ENCODE measurements at places on chromosomes 3 and 15.

- ATAC-seq = no peak
Measured at GRCh38 chr3:39716849-39717248, 92.6 kb upstream of the MYRIP start.

DNA sequence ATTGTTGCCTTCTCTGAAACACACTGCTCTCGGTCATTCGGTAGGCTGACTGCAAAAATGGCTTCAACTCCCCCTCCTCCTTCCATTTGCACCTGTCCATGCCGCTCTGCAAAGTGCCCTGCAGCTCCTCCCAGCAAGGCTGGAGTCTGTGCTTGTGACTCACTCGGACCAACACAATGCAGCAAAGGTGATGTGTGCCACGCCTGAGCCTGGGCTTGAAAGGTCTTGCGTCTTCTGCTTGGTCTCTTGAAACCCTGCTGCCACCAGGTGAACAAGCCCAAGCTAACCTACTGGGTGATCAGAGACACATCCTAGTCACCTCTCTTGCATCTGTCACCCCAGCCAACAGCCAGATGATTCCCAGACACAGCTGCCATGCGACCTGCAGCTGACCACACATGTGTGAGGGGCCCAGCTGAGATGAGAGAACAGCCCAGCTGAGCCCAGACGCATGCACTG lies 71.1 kb downstream of the MGLL start:
- ATAC-seq = no peak

DNA sequence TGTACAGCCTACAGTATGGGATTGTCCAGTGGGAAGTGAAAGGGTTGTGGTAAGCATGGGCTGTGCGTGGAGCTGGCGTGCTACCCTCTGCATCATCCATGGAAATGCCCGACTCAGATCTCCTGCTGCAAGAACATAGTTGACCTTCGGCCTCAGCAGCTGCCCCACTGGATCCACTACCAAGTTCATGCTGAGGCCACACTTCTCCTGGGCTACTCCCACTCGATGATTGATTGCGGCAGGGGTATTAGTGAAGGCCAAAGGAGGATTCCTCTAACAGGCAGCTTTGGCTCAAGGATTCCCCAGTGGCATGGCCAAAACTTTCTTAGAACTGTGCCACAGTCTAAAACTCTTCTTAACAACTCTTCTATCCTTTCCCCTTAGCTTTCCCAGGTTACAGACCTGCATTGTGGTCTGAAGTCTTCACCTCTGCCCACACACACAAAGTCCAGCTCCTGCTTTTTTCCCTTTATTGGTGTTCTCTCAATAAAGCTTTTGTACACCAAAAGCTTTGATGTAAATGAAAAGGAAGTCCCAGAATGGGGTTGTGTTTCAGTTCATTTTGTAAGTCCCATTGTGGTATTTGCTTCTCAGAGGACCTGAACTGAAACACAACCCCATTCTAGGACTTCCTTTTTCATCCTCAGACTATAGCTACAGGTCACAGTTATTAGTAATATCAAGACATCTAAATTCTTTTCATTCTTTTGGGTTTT lies 4.9 kb upstream of the TBC1D5 start:
- no peak for ATAC-seq

DNA sequence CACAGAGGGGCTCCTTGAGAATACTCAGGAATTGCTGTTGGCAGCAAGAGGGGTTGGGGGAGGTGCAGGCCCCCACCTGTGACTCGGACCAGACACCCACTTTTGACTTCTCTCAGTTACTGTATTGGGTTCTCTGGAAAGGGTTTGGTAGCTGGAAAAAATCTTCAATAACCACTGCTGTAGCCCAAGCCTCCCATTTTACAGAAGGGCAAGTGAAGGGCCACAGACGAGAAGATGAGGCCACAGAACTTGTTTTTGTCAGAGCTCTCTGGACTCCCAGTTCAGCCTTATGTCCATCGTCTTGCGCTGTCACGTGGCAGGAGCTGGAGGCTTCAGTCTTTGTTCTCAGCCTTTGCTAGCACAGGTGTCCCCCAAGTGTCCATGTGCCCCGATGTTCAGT lies 12.7 kb upstream of the TATDN2 start:
- no peak for ATAC-seq

DNA sequence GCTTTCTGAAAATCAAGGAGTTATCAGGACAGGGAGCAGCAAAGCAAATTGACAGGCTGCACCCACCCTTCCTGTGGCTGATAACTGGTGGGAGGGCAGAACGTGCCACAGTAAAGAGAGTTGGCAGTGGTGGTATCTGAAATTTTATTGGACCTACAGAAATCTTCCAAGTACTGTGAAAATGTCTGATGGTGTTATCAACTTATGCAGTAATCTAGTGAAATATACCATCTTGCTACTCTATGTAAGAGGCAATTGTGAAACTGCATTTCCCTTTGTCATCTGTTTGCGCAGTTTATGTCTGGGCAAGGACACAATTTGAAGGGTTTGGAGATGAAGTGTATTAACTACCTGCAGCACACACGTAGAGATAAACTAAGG lies 1.5 kb downstream of the PLCL2 start:
- no peak for ATAC-seq

DNA sequence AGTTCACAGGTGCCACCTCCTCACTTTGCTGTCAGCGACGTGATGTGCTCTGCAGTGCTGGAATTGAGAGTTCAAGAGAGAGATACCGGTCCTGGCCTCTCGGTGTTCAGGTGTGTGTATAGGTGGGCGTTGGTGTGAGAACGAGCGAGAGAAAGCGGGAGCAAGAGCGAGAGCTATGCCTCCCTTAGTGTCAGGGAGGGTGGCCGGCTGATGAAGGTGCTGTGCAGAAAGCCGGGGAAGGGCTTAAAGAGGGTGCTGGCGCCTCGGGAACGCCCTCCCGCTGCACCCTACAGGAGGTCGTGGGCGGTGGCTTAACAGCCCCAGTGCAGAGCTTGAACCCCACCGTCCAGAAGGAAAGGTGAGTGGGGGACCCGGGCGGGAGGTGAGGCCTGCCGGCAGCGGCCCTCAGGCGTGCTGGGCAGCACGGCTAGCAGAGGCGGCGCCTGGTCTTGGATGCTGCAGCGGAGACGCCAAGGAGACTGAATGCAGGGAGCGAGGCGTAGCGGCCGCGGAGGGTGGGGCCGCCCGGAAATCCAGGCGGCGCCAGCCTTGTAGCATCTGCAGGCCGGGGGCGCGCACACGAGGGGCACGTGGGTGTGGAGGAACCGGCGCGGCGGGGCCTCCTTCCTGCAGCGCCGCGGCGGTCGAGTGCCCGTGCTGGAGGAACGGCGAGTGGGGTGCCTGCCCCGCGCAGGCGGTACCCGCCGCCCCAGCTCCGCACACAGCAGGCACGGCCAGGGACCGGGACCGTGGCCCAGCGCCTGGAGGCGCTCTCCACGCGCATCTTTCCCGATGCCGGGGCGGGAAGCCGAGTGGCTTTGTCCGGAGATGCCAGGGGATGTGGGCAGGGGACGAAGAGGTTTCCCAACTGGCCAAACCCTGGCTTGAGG lies 246.8 kb upstream of the TOPAZ1 start:
- ATAC-seq = peak; percentile 34

- no peak for ATAC-seq
Measured at GRCh38 chr3:157112536-157112935, 47.4 kb downstream of the CCNL1 start.

GRCh38 chr3:132326251-132326650 lies 9.0 kb downstream of the ACP3 start:
- no peak for ATAC-seq

GRCh38 chr15:71393383-71393782 lies 278.1 kb downstream of the THSD4 start:
- no peak for ATAC-seq

DNA sequence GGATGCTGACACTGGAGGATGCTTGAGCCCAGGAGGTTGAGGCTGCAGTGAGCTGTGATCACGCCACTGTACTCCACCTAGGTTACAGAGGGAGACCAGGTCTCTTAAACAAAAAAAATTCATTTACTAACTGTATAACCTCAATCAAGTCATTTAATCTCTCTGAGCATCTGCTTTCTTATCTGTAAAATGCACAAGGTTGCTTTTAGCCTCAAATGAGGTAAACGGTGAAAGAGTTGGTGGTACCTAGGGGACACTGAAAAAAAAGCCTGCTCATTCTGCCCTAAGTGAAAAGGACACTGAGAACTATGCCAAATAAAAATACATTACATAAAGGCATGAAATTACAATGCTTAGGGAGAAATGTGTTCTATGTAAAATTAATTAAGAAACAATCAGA lies 3.4 kb downstream of the PP2D1 start:
- ATAC-seq = no peak

DNA sequence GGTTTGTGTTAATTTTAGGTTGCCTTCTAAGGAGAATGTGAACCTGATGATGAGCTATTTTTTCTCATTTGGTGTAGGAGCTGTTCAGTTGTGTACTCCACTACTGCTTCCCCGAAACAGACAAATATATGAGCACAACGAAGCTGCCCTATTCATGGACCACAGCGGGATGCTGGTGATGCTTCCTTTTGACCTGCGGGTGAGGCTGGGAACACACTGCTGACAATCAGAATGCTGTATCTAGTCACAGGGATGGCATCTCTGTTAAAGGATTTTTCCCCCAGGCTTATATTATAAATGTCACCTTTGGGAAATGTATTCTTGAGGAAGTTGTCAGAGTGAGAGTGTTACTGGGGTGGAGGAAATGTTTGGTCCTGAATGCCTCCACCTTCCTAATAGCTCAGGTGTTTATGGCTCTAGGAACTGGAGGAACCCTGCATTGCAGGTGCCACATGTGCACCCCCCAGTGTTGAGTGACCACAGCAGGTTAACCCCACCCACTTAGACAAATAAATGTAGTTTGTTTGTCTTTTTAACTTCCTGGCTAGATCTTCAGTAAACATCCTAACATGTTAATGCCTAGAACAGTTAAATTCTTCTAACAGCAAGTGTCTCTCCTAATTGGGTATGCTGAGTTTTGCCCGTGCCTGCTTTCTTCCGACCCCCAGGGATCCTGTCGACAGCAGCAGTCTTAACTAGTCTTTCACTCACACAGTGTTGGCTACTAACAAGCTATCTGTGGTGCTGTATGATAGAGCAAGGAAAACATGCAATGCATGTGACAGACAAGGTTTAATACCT lies 35.7 kb downstream of the SRP14 start:
- no peak for ATAC-seq

DNA sequence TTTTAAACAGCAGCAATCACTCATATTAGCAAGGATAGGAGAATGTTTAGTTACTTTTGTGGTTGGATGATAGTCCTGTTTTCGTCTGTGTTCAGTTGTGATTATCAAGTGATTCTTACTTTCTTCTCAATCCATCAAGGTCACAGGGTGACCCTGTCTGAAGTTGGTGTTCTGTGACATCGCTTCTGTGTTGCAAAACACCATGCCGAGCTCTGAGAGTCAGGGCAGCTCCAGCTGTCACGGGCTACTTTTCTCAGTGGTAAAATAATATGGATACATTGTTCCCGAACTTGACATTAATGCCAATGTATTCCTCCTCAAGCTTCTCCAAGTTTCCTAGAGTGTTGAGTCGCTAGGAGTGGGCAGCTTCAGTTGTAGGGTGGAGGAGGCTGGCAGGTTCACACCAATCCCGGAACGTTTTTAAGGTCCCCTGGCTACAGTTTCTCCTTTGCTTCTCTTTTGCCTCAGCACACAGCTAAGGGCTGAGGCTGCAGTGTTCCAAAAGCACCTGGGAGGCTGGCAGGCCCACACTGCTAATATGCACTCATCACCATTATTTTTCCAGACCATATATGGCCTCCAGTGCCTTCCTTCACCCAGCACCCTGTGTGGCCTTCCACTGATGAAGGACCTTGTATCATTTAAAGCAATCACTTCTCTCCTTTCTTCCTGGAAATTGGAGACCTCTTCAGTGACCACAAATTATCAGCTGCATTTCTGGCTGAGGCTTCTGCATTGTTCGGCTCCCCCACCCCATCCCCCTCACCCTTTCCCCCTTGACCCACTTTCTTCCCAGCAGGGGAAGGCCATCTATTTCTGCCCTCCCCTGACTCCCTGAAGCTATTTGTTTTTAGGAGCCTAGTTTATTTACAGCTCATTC lies 25.8 kb downstream of the COLQ start:
- no peak for ATAC-seq

- ATAC-seq = no peak
Measured at GRCh38 chr15:27486051-27486450, 515.1 kb downstream of the GABRG3 start.

DNA sequence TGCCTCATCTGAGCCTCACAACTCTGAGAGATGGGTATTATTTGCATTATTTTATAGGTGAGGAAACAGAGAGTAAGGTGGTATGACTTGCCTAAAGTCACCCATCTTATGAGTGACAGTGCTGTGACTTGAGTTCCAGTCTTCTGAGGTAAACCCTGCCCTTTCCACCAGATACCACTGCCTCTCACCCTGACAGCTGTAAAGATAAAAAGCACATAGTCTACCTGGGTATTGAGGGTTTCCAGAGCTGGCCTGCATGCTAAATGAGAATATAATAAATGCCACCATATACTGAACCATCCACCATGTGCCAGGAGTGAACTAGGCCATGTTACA lies 25.6 kb downstream of the RASGRP1 start:
- ATAC-seq = peak; percentile 77

DNA sequence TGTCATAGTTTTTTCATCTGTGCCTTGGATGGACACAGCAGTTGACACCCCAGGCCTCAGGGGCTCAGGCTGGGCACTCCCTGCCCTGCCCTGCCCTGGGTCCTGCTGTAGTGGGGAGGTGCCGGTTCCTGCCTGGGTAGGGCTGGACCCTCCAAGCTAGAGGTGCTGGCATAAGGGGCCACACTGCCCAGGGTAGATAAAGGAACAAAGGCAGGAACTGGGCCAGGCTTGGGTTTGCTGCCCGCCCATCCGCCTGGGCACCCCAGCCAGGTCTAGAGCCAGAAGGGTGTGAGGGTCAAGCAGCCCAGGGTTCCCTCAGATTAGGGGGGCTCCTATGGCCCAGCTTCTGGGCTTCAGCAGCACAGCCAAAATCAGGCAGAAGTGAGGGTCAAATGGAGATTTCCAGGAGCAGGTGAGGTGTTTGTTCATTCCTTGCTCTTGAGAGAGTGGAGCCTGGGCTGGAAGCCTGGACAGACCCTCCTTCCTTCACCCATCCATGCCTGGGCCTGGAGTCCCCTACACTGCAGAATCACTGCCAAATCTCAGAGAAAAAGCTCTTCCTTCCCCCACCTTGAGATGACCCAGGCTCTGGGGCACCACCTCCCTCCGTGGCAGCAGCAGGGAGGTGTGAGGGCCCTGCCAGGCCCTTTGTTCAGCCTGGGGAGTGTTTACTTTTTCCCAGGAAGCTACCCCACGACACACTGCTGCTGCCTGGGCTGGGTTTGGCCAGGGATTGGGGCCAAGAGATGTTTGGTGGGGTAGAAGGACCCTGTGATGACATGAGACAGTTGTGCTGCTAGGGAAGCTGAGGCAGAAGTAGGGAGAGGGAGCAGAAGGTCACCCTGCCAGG lies 7.1 kb downstream of the SEMA3F start:
- no peak for ATAC-seq

GRCh38 chr15:40595773-40596172 lies 1.7 kb downstream of the KNL1 start:
- ATAC-seq = no peak

GRCh38 chr3:17352620-17353019 lies 389.8 kb downstream of the TBC1D5 start:
- no peak for ATAC-seq

DNA sequence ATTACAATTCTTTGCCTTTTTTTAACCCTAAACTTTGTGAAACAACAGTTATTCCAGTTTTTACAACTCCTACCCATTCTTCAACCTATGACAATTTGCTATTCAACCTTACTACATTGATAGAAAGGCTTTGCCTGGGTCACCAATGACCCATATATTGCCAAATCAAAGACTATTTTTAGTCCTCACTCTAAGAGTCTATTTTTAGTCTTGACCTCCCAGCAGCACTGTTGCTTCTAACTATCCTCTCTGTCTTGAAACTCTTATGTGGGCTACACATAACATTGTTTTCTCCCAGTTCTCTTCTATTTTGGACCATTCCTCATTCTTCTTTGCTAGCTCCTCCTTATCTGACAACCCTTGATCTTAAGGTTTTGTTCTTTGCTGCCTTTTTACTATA lies 71.4 kb downstream of the C3orf80 start:
- ATAC-seq = no peak
